Stomach (tissue), 19 donors: ENCODE measurements at places on chromosomes 12 and 14. TPM values are rescaled to one million over a fixed set of nuclear protein-coding genes. Genes with fewer than 3 reads are reported as not detected.

IFNG-AS1 gene
- not detected for total RNA-seq

- H3K4me1 ChIP-seq, result peaks cover 10% of the 10 kb centered on the region
- H3K36me3 ChIP-seq, result no peaks in the 10 kb centered on the region
- DNase-seq, result no peak
- no peaks in the 10 kb centered on the region for H3K27me3 ChIP-seq
These were observed 11.2 kb downstream of the HECTD4 start for GRCh38 chr12:112370868-112371510.

MED6 gene
- total RNA-seq, result 71.0 TPM

DNA sequence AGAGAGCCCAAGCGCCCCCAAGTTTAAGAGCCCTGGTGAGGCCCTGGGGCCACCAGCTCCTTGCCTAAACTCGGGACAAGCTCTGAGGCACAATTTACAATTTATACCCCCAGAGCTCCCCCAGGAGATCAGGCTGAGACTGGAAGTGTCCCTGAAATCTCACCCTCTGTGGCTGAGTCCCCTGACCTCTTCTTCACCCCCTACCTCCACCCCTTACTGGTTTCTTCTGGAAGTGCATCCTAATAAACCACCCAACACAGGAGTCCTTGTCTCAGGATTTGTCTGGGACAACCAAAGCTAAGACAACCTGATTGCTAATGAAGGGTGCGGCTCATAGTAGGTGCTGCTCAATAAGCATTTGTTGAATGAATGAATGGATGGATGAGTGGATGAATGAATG, 206.4 kb downstream of the BCL11B start:
- no peaks in the 10 kb centered on the region for H3K27me3 ChIP-seq
- H3K4me3 ChIP-seq, result no peak overlapping the region
- no peak for DNase-seq
- no peaks in the 10 kb centered on the region for H3K4me1 ChIP-seq
- H3K36me3 ChIP-seq, result no peaks in the 10 kb centered on the region
- no peak overlapping the region for H3K27ac ChIP-seq

FOXN4 gene
- total RNA-seq, result not detected

SCAF11 gene
- total RNA-seq, result 128 TPM

DNA sequence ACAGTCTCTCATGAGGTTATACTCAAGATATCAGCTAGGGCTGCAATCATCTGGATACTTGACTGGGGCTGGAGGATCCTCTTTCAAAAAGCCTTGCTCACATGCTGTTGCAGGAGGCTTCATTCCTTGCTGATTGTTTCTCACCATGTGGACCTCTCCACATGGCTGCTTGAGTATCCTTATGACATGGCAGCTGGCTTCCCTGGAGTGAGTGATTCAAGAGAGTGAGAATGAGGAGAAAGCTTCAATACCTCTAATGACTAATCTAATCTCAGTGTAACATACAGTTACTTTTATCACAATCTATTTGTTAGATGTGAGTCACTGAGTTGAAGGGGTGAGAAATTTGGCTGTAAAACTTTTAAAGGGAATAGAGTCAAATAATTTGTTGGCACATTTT, 14.4 kb upstream of the SDR39U1 start:
- H3K27ac ChIP-seq, result no peak overlapping the region
- H3K36me3 ChIP-seq, result peaks cover 10% of the 10 kb centered on the region
- no peaks in the 10 kb centered on the region for H3K4me1 ChIP-seq
- H3K27me3 ChIP-seq, result no peaks in the 10 kb centered on the region
- no peak for DNase-seq
- no peak overlapping the region for H3K4me3 ChIP-seq

DNA sequence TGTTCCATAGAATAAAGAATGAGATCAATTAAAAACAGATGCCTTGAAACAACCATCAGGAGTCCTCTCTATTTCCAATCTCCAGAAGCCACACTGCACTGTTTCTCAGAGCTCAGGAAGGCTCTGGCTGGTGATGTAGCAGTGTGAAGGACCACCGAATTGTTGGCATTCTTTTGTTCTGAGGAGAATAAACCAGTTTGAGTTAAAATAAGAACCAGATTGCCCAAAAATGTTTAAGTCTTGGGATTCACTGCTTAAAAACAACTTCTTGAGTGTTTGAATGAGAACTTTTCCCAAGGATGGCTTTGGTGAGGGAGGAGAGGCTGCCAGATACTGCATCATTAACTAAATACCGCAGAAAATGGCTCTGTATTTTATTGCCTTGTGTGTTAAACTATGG, 341.2 kb downstream of the C12orf75 start:
- H3K36me3 ChIP-seq, result no peaks in the 10 kb centered on the region
- DNase-seq, result no peak
- H3K4me1 ChIP-seq, result peaks cover 9% of the 10 kb centered on the region
- H3K27ac ChIP-seq, result peak overlapping the region; percentile 57

GRCh38 chr12:12452326-12452902, 95.5 kb downstream of the BORCS5 start:
- H3K27ac ChIP-seq, result no peak overlapping the region
- no peaks in the 10 kb centered on the region for H3K27me3 ChIP-seq
- H3K4me3 ChIP-seq, result no peak overlapping the region
- no peaks in the 10 kb centered on the region for H3K36me3 ChIP-seq
